ENCODE measurements at places on chromosomes 2 and 18.

DNA sequence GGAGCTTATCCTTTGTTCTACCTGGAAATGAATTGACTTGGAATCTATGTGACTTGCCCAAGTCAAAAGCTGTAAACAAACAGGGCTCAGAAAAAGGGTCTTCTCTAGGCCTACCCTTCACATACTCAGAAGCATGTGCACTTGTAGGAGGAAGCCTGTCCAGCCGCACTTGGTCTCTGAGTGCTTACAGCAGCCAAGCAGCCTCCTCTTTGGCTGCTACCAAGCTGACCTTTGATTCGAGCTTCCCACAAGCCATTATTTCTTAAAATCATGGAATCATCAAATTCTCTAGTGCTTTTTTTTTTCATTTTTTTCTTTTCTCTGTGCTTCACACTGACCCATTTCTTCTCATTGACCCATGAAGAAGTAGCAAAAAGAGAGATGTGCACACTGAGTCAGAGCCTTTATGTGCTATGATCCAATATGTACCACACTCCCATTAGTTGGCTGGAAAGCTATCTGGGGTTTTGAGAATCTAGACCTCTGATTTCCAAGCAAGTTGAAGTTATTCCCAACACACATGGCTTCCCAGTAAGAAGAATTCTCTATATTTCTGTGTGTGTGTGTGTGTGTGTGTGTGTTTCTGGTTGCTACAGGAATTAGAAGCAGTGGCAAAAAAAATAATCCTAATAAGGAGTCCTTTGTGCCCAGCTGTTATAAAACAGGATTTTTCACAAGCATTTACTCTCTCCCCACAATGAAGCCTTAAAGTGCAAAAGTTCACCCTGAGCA is 550.3 kb upstream of the TNP1 start:
- DNase-seq, result no peak

- no peak for DNase-seq
Observed at GRCh38 chr2:187825108-187825507, 270.9 kb upstream of the TFPI start.

DNA sequence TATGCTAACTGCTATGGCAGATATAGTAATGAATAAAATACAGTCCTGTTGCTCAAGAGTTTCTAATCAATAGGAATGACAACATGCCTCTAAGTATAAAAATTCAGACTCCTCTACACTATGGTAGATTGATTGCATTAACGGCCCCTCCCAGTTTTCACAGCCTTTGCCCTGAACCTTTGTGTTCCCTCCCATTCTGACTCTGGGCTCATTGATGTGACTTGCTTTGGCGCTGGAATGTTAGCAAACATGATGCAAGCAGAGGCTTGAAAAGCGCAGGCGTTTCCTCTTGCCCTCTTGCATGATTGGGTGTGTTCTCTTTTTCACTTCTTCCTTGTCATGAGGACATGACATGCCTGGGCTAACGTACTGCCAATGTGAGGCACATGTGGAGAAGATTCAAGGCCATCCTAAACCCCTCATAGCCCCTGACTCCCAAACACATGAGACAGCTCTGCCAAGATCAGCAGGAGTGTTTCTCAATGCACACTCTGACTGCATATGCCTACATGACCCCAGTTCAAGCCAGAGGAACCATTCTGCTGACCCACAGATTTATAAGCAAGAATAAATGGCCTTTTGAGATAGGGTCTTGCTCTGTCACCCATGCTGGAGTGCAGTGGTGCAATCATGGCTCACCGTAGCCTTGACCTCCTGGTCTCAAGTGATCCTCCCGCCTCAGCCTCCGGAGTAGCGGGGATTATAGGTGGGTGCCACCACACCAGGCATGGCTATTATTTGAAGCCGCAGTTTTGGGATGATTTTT is 49.7 kb upstream of the CD28 start:
- no peak for DNase-seq

DNA sequence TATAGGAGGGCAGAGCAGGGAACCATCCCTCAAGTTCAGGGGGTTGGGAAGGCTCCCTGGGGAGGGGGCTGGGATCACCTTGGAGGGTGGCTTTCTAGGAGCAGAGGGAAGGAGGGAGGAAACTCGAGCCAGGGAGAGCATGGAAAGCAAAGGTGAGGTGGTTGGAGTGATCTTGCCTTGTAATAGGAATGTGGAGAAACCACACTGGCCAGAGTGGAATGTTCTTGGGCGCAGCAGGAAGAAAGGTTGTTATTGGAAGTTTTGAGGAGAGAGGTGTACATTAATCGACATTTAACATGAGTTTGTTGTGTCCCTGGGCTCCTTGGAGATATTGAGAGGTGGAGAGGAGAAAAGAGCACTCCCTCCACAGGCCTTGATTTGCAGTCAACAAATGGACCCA is 272.2 kb downstream of the PRKCE start:
- DNase-seq, result no peak

GRCh38 chr18:3912705-3913104 is 462.7 kb downstream of the TGIF1 start:
- no peak for DNase-seq

GRCh38 chr2:237404413-237404812 is 9.6 kb downstream of the COL6A3 start:
- DNase-seq, result no peak

DNA sequence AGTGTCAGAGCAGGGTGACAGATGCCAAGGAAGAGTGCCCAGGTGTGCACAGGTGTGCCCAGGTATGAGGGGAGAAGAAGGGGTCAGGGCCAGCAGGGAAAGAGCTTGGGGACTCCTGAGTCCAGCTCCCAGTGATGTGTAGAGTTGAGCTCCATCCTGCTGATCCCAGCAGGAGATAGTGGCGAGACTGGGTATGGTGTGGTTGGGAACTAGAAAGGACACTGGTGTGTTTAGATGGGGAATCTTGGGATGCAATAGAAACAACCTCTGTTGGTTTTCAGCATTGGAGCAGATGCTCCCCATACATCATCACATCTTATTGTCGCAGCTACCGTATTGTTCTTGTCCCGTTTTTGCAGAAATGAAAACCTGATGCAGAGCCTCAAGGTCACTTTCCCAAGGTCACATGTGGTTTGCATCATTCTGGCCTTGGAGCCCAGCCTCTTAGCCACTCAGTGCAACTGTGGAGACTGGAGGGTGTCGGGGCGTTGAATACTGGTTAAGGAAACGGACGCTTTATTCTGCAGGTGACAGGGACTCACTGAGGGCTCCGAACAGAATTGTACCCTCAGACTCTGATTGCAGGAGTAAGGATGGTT is 166.7 kb downstream of the AGAP1 start:
- DNase-seq, result no peak

Measured in NCI-H1694 treated with DMSO at 0.1 percent for 48 hours (cell line).